Liver (tissue), 10 donors: ENCODE measurements at places on chromosomes 2 and 18.

DNA sequence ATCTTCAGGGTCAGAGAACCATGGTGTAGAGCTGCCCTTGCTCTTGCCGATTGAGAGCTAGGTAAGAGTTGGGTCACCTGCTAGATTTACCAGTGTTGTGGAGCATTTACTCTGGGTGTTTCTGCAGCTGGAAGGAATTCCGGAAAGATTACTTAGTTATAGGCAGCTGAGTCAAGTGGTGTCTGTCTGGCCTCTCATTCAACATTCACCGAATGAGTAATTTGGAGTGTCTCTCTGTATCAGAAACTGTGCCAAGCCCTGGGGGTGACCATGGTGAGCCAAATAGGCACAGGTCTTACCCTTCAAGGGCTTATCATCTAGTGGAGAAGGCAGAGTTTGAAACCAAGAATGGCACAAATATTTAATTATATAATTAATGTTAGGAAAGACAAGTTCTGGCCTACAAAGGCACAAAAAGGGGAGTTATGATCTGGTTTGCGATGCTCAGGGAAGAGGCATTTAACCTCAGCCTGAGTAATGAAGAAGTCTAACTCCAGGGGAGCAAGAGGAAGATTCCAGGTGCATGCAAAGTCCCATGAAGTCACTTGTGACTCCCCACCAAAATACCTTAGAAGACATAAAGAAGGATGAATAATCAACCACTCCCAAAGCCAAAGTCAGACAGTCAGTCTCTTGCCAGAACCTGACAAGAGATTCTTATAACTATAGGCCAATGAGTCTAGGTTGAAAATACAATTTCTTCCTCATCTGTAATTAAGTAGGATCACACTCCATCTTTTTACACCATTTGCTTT lies 12.5 kb downstream of the SETBP1 start:
- no peak for DNase-seq

DNA sequence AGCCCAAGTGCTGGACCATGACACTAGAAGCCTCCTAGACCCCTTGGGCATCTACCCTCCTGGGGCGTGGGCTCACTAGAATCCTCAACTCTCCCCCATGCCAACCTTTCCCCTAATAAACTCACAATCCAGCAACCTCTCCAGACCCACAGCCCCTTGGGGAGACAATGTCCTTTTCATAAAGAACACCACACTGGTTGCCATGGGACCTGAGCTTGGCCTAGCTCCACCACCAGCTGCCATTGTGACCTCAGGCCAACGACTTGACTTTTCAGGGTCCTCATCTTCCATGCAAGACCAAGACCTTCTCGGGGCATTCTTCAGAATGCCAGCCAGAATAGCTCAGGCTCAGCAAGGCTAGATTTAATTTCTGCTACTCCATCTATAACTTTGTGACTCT lies 128.1 kb upstream of the NPAS2 start:
- DNase-seq, result no peak

DNA sequence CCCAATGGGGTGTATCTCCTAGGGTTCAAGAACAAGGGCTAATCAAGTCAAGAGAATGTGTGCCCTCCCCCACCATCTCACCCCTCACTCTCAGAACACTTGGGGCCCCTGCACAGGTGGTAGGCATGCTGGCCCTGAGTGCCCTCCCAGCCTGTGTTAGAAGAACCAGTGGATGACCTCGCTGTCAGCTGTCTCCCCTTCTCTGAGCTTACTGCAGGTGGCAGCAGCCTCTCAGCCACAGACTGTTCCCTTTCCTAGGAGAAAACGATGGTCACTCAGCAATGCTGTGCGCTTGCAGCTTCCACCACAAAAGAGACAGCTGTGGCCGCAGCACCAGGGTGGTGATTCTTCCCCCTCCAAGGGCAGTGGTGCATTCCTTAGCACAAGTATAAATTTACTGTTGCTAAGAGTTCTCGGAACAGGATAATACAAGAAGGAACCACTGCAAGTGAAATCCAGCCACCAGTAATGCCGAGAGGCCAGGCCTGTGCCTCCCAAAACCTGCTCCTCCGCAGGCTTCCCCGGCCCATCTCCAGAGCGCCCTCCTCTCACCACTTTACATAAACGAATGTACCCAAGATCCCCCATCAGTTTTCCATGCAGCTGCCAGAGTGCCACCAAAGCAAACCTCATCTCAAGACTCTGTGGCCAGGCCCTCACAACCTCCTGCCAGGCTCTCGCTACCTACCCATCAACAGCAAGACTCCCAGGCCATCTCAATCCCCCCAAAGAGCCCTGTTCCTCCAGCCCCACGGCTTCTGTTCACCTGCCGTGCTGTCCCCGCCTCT lies 935 bp upstream of the RAMP1 start:
- DNase-seq, result peak; percentile 59

DNA sequence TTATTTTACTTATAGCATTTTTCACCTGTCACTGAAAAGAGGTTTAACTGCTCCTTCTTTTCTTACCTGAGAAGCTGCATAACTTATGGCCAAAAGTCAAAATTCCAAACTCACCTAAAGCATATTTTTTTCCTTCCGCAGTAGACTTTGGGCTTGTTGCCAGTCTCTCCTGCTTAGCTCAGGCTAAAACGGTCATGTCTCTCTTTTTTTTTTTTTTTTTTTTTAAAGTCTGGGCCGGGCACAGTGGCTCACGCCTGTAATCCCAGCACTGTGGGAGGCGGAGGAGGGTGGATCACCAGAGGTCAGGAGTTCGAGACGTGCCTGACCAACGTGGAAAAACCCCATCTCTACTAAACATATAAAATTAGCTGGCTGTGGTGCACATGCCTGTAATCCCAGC lies 113.5 kb downstream of the RTN4 start:
- no peak for DNase-seq

DNA sequence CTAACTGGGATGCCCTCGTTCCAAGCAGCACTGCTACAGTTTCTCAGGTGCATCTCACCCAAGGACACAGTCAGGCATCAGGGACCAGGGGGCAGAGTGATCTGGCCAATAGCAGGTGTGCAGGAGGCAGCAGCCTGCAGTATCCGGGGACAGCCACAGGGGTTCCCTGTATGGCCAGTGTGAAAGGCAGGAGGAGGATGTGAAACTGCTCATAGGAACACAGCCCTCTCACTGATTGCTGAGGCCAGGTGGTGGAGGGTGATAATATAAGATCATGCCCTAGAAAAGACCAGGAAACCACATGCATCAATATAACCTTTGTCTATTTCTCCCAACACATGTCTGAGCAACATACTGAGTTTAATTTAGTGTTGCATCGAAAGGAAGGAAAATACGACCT lies 112.7 kb upstream of the TACR1 start:
- peak; percentile 53 for DNase-seq
